ENCODE measurements at places on chromosomes 3 and 15.

DNA sequence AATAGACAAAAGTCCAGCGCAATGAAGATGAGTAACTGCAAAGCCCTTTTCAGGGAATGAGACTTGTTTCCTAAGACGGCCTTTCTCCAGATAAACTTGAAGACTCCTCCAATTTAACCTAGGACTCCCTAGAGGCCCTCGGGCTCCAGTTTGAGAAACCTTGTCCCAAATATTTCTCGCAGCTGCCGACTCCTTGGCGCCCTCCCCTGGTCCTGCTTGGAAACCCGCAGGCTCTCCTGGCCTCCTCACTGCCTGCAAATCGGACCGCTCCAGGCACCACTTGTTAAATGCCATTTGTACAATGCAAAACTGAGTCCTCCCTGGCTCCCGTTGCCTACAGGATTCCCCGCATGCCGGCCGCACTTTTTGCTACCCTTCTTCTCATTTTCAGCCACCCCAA lies 36.8 kb downstream of the MUC4 start:
- peak; percentile 68 for DNase-seq

GRCh38 chr3:77464111-77464688 lies 424.3 kb downstream of the ROBO2 start:
- no peak for DNase-seq

DNA sequence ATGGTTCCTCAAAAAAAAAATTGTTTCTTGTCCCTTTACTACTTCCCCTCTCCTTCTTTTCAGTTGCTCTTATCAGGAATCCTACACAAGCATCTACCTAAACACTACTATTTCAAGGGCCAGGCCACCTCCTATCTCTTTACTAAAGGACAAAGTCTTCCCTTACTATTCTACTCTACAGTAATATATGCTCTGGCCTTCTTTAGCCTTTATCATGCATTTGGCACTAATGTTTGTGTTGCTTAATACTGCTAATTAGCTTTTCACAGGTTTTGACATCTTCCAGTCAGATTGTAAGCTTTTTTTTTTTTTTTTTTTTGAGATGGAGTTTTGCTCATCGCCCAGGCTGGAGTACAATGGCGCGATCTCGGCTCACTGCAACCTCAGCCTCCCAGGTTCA lies 5.3 kb downstream of the CEP19 start:
- no peak for DNase-seq

GRCh38 chr3:171058058-171058457 lies 31.5 kb upstream of the SLC2A2 start:
- DNase-seq: no peak

- no peak for DNase-seq
Observed at GRCh38 chr3:155202626-155203025, 90.9 kb downstream of the STRIT1 start.

- no peak for DNase-seq
Observed at GRCh38 chr3:128167973-128168674, 14.8 kb downstream of the EEFSEC start.

GRCh38 chr15:74873756-74874424 lies 725 bp upstream of the SCAMP2 start:
- DNase-seq: no peak

DNA sequence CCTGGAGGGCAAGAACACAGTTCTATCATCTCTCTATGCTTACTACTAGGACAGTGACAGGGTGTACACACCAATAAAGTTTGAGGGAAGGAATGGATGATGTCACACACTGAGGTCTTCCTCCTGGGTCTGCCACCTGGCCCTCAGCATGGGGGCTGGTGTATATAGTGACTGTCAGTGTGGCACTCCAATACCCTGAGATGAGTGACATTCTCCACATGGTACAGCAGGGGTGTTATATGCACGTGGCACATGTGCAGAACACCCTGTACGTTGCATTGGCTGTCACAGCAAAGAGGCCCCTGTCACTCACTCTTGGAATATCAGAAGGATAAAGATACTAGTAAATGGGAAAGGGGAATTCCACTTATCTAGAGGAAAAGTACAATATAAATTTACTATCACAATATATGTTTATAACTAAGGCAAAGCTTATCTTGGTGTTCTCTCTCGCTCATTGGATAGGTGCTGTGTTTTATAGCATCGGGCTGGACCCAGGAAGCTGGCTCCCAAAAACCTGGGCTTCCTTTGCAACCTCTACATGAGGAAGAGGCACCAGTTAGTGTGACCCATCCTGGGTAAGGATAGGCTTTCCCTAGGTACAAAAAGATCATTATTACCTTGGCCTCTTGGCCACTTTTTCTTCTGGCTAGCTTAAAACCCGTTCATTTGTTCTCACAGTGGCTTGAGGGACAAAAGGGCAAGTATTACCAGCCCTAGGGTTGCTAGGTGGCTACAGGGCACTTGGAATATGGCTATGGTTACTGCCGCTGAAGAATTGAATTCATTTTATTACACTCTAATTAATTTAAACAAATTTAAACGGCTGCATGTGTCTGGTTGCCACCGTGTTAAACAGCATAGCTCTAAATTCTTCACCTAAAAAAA lies 54.8 kb upstream of the HES1 start:
- no peak for DNase-seq

GRCh38 chr15:49155834-49156627 lies 632 bp upstream of the COPS2 start:
- peak; percentile 70 for DNase-seq

DNA sequence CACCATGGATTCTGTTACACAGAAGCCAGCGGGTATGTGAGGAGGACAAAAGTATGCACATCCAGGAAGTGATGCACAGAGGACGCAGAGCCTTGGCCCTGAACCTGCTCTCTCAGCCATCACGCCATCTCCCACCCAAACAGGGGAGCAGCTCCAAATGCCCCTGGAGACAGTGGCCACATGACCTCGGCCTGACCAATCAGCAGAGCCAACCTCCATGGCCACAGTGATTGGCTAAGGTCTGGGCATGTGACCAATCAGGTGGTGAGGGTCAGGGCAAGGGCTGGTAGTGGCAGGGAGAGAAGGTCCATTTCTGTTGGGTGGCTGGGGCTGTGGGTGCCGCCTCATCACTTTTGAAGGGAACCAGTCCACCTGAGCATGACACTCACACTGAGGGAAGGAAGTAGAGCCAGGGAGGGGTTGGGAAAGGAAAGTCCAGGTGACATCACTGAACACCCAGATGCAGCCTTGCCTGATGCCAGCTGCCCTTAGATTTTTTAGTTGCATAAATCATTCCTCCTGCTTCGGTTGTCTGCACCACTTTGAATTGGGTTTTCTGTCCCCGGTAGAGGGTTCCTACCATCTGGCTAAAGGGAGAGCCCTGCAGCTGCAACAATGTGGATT lies 70.3 kb upstream of the IQSEC1 start:
- DNase-seq: no peak

DNA sequence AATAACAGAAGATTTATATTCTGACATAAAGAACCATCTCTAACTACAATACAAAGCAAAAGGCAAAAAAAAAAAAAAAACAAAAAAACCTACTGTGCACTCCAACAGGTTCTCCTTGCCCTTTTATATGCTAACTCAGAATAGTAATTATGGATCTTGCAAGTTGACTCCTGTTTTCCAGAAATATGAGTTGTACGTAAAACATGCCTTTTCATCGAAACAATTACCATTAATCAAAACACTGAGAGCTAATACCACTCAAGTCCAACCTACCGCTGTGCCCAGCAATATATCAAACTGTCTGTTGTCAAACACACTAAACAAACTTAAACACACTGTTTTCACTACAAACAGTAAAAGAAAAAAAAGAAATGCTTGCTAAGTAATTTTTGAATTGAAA lies 389.8 kb downstream of the TBC1D5 start:
- no peak for DNase-seq

GRCh38 chr3:50050361-50050760 lies 38.4 kb upstream of the RBM5 start:
- peak; percentile 50 for DNase-seq

DNA sequence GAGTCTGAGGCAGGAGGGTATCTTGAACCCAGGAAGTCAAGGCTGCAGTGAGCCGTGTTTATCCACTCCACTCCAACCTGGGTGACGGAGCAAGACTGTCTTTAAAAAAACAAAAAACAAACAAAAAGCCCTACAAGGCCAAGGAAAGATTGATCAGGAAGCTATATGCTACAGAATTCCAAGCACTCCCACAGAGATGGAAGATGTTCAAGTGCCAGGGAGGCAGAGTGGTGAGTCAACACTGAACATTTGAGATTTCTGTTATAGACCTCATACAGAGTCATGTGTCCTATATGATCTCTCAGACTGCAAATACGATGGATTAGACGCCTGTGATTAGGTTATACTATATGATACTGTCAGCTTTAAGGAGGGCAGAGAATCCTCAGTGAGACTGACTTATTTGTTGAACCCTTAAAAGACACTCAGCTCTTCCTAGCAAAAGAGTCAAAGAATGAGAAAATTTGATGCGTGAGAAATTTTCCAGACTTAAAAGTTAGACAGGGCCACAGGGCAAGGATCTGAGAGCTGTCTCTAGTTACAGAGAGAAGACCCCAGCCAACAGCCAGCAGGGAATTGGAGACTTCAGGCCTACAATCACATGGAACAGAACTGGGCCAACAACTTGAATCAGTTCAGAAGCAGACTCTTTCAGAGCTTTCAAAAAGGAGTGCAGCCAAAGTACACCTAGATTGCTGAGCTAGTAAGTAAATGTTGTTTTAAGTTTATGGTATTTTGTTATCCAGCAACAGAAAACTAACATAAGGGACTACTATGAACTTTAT lies 107.6 kb downstream of the PIK3CB start:
- no peak for DNase-seq

DNA sequence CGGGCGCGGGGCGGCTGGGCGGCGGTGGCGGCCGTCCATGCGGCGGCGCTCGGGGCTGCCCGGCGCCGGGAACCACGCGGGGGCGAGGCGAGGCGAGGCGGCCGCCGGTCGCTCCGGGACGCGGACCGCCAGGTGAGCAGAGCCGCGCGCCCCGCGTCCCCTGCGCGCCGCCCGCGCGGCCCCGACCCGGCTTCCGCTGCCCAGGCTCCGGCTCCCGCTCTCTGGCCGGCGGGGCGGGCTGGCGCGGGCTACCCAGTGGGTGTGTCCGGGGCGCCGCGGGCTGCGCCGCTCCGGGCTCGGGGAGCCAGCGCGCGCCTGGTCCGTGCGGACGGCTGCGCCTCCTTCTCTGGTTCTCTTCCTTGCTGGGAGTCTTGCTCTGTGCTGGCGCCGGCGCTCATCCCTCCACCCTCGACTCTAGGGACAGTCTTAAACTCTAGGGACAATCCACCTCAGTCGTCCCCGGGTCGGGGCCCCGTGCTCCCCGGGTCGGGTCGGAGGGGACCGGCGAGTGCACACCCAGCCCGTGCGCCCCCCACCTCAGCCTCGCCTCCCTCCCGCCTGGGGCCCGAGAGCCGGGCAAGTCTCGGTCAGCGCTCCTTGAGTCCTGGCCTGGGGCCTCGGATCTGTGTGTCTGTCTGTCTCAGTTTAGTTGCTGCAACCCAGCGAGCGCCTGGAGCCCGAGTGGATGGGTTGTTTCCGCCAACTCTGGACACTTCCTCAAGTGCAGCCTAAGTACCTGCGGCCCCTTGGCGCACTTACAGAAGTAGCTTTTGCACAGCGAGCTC lies 488 bp downstream of the THSD4 start:
- peak; percentile 65 for DNase-seq

DNA sequence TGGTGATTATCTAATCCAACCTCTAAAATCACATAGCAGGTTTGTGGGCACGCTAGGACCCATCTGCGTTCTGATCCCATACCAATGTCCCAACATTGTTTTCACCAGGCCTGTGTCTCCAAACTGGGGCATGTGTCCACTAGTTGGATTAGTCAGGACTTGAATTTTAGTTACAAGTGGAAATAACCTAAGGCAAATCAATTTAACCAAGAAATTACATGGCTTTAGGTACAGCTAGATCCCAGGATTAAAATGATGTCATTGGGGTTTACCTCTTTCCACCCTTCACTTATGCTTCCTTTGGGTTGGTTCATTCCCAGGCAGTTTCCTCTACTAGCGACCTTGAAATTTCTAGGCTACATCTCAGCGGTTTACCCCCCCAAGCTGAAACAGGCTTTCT lies 47.2 kb upstream of the PXYLP1 start:
- DNase-seq: no peak

DNA sequence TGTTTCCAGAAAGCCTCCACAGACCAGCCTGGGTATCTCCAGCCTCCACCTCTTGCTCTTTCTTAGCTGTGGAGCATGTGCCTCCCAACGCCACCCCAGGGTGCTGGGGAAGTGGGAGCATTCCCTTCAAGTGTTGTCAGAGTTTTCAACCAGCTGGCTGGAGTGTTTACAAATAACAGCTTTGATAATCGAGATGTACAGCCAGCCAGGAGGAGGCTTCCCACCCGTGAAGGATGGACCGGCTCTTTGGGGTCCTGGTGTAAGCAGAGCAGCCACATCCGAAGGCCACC lies 8.5 kb upstream of the OXTR start:
- DNase-seq: no peak

DNA sequence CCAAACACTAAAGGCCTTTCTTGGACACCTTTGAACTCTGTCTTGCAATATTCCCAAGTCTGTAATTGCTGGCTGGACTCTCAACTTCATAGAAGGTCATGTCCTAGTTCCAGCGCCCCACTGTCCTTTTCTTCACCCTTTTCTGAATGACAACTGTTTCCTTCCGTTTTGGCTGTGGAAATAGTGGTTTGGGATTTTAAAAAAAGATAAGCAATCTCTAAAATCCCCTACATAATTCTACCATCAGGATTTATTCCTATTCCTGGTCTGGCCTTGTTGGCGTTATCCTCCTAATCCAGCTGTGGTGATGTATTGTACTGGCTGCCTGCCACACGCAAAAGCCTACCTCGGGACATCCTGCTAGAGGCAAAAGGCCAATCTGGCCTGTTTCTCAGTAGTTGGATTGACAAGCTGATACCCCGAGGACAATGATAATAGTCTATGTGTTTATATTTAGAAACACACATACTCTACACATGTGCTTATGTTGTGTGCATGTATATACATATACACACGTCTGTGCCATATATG lies 440.3 kb upstream of the DPH6 start:
- peak; percentile 57 for DNase-seq

- DNase-seq: no peak
Observed at GRCh38 chr15:69624816-69625215, 172.2 kb downstream of the RPLP1 start.

- DNase-seq: no peak
Observed at GRCh38 chr3:17162116-17162515, 277.4 kb downstream of the PLCL2 start.

GRCh38 chr3:187960820-187961219 lies 193.1 kb upstream of the LPP start:
- no peak for DNase-seq

- no peak for DNase-seq
Observed at GRCh38 chr3:60344340-60344739, 906.9 kb downstream of the FHIT start.

- DNase-seq: no peak
Observed at GRCh38 chr3:89364314-89364713, 256.9 kb downstream of the EPHA3 start.

DNA sequence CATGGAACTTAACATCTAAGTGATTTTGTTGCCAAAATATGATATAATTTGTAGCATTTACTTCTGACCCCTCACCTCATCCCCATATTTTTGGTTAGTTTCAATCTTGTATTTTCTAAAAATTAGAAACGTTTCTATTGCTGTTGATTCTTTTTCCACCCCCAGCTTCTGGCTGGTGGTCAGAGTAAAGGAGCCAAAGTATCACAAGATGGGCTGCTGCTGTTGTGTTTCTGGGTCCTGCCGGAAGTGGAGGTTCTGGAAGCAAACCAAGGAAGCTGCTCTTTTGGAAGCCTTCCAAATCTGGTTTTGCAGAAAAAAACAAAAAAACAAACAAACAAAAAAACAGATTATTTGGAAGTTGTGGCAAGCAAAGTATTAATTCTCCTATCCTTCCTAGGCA lies 221.1 kb upstream of the P2RY1 start:
- DNase-seq: no peak

- DNase-seq: no peak
Observed at GRCh38 chr15:25716414-25717126, 146.6 kb downstream of the ATP10A start.

All from dermis blood vessel endothelial cell (primary cell).